Right atrium auricular region (tissue), 2 donors: ENCODE measurements at places on chromosomes 3 and 15. TPM values are rescaled to one million over a fixed set of nuclear protein-coding genes. Genes with fewer than 3 reads are reported as not detected.

Gene GOLGA6L4
- 0.15 TPM for total RNA-seq

Gene EPHA6
- 0.35 TPM for total RNA-seq

Gene GOLGA8A
- total RNA-seq, result 5.7 TPM

Gene WDR93
- total RNA-seq, result not detected

Gene TRMT10C
- 22.8 TPM for total RNA-seq

Gene ZNF620
- total RNA-seq, result 3.6 TPM

GRCh38 chr3:16849229-16849628 lies 35.5 kb upstream of the PLCL2 start:
- H3K4me3 ChIP-seq, result no peak overlapping the region
- H3K4me1 ChIP-seq, result peaks cover 7% of the 10 kb centered on the region
- DNase-seq, result no peak

GRCh38 chr3:163533381-163533780 lies 1544.9 kb downstream of the SI start:
- H3K4me1 ChIP-seq, result no peaks in the 10 kb centered on the region
- no peak overlapping the region for H3K27ac ChIP-seq
- H3K36me3 ChIP-seq, result no peaks in the 10 kb centered on the region
- no peak for DNase-seq

- no peak overlapping the region for H3K27ac ChIP-seq
- no peaks in the 10 kb centered on the region for H3K36me3 ChIP-seq
- no peak for DNase-seq
Measured at GRCh38 chr3:144815655-144816054, 844.0 kb downstream of the DIPK2A start.

GRCh38 chr3:65101450-65101849 lies 413.6 kb upstream of the ADAMTS9 start:
- H3K27me3 ChIP-seq, result no peaks in the 10 kb centered on the region
- no peak overlapping the region for H3K4me3 ChIP-seq
- no peaks in the 10 kb centered on the region for H3K36me3 ChIP-seq
- DNase-seq, result no peak
- no peaks in the 10 kb centered on the region for H3K4me1 ChIP-seq

DNA sequence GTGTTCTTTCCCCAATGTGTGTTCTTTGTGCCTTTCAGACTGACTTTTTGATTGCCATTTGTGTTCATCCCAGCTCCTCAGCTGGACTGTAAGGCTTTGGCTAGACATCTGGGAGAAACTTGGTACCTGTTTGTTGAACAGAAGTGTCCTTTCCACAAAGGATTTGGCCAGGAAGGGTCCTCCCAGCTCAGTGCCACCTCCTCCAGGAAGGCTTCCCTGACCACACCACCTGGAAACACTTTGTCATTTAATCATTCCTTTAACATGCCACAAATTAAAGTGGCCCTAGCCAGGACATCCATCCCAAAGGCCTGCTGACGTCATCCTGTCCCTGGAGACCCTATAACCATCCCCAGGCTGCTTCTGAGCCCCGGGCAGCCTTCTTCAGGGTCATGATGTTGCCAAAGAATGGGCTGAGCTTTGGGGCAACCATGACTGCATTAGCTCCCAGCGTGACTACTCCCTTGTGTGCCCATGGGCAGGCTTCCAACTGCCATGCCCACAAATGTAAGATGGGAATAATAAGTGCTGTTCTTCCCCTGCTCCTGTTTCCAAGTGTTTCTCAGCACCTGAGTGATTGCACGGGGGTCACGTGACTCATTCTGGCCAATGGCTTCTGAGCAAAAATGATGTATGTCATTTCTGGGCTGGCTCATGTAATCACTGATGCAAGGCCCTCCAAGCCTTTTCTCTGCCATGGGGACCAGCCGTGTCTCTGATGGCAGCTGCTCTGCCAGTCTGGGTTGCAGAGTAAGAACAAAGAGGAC lies 112.5 kb upstream of the SMAD3 start:
- no peaks in the 10 kb centered on the region for H3K4me1 ChIP-seq
- H3K27me3 ChIP-seq, result no peaks in the 10 kb centered on the region
- H3K4me3 ChIP-seq, result no peak overlapping the region
- DNase-seq, result no peak

GRCh38 chr15:40847223-40847961 lies 3.5 kb downstream of the SPINT1 start:
- no peaks in the 10 kb centered on the region for H3K27me3 ChIP-seq
- no peak overlapping the region for H3K27ac ChIP-seq
- H3K4me1 ChIP-seq, result peaks cover 19% of the 10 kb centered on the region
- no peak overlapping the region for H3K4me3 ChIP-seq
- DNase-seq, result no peak

DNA sequence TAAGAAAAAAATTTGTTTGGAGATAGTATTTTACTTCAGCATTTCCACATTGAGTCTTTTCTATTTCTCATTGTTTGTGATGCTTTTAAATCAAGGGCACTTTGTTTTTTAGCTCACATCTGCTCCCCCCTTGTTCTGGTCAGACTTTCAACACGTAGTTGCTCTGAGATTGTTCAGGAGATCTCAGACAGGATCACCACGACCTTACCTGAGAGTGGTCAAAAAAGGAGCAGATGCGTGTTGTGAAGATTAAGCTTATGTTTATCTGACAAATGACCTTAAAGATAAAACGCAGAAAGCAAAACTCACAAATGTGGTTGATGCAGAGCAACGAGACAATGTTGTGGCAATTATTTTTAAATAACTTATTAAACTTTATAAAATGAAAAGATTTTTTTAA lies 298.3 kb downstream of the ROBO2 start:
- no peaks in the 10 kb centered on the region for H3K4me1 ChIP-seq
- DNase-seq, result no peak
- no peak overlapping the region for H3K4me3 ChIP-seq
- H3K27ac ChIP-seq, result no peak overlapping the region
- H3K36me3 ChIP-seq, result no peaks in the 10 kb centered on the region
- no peaks in the 10 kb centered on the region for H3K27me3 ChIP-seq

DNA sequence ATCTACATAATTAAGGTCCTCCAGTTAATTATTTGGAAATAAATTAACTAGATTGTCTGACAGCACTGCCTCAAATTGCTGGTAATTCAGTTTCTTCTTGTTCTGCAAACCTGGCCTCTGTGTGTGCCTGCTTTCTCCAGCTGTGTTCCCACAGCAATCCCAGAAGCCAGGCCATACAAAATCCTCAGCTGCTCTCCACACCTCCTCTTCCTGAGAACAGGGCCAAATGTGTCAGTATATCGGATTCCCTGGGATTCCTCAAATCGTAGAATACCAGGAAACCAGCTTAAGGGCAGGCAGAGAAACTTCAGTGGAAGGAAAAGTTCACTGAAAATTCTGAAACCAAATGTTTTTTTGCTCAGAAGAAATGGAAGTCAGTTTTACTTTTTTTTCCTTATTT lies 261.4 kb downstream of the ZMAT3 start:
- no peaks in the 10 kb centered on the region for H3K27me3 ChIP-seq
- H3K4me1 ChIP-seq, result no peaks in the 10 kb centered on the region
- H3K36me3 ChIP-seq, result no peaks in the 10 kb centered on the region

- H3K4me3 ChIP-seq, result no peak overlapping the region
- no peaks in the 10 kb centered on the region for H3K27me3 ChIP-seq
- H3K36me3 ChIP-seq, result no peaks in the 10 kb centered on the region
- H3K27ac ChIP-seq, result peak overlapping the region; percentile 5
- peaks cover 18% of the 10 kb centered on the region for H3K4me1 ChIP-seq
- peak; percentile 77 for DNase-seq
Measured at GRCh38 chr15:72902245-72902918, 118.8 kb upstream of the ADPGK start.

GRCh38 chr3:16337856-16338540 lies 73.0 kb downstream of the OXNAD1 start:
- no peak overlapping the region for H3K4me3 ChIP-seq
- H3K4me1 ChIP-seq, result peaks cover 14% of the 10 kb centered on the region
- no peaks in the 10 kb centered on the region for H3K27me3 ChIP-seq
- no peak overlapping the region for H3K27ac ChIP-seq
